ENCODE measurements at places on chromosomes 3 and 15. TPM values are rescaled to one million over a fixed set of nuclear protein-coding genes. Genes with fewer than 3 reads are reported as not detected.

DNA sequence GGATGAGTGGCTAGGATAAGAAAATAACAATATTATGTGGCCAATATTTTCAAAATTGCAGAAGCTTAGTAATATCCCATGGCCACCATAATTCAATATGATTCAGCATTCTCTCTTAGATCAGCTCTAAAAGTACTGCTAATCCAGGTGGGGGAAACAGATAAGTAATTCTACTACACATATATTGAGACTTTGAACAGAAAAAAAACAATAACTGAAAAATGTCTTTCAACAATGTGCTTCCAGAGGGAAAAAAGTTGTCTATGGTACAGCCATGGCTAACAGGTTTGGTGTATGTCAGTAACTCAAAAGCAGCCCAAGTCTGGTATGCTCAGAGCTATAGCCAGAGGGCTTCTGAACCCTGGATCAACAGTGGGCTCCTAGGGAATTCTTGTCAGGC, 42.4 kb upstream of the PPIB start:
- DNase-seq, result no peak

GRCh38 chr3:60220768-60221167, 1030.5 kb downstream of the FHIT start:
- DNase-seq, result no peak

APOD gene
- total RNA-seq, result 0.25 TPM

GRCh38 chr3:17672506-17672905, 69.9 kb downstream of the TBC1D5 start:
- DNase-seq, result no peak

Data from left lobe of liver (tissue), 2 donors.